ENCODE measurements at places on chromosomes 7 and 10.

DNA sequence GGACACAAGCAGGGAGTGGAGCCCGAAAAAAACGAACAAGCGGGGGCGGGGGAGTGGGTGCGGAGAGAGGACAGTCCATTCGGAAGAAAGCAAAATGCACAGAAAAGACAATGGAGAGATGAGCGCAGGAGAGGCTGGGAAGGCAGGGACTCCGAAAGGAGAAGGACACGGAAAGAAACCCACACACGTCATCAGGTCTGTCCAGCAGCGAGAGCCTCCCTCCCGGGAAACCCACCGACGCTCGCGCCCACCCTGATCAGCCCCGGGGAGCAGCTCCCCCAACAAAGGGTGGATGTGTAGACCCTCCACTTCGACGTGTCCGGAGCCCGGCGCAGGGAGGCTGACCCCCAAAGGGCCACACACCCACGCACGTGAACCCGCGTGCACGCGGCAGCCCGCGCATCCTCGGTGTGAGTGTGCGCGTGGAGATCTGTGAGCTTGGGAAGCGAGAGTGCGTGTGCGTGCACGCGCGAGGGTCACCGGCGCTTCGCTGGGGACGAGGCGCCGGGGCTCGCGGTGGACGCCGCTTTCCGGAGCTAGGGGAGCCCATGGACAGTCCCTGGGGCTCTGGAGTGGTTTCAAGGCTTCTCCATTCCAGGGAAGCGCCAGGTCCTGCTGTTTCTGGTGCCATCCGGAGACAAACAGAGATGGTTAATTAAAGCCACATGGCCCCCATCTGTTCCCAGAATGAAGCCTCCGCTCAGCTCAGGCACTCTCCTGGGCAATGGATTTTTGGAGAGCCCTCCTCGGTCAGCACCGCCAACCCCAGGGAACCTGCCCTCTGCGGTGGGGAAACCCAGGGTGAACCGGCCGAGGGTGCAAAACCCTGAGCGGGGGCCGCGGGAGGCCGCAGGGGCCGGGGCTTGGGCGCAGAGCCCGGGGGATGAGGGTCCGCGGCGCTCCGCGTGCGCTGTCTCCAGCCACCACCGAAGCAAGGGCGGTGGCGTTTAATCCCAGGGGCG, 916 bp downstream of the LAMB1 start:
- DNase-seq, result no peak

- no peak for DNase-seq
Measured at GRCh38 chr7:79182283-79182682, 271.2 kb downstream of the MAGI2 start.

DNA sequence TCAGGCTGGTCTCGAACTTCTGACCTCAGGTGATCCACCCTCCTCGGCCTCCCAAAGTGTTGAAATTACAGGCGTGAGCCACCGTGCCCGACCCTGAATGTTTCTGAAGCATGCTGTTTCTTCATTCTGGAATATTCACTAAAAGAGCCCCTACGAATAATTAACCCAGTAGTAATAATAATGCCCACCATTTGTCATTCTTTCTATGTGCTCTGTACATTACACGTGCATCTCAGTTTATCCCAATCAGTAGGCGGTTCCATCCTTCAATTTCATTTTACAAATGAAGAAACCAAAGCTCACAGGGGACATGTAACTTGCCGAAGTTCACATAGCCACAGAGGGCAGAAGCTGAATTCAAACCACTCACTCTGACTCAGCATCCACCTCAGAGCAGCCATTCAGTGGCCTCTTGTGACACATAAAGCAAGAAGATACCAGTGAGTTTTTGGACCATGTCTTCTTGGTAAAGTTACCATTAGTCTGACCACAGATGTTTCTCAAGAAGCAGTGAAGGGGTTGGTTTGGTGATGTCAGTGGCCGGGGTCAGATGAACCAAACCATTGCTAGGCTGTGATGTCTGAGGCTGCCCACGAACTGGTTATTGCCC, 71.9 kb upstream of the DUSP5 start:
- no peak for DNase-seq

DNA sequence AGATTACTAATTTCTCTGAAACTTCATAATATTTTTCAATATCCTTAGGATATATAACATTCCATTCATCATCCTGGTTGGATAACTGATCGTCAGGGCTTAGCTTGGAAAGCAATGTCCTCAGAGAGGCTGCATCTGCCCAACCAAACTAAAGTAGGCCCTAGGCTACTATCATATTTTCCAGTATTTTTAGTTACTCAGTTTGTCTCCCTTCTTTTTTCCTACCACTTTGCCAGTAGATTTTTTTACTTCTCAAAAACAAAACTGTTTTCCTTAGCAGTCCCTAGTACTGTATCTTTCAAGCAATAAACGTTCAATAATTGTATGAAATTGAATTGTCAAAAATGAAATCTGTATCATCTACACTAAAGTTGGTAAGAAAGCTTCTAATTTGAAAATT, 452.0 kb downstream of the TFEC start:
- DNase-seq, result no peak

GRCh38 chr10:99766302-99766681, 16.1 kb upstream of the ABCC2 start:
- peak; percentile 0 for DNase-seq

All from T-cell (primary cell).